Fibroblast of skin of back (primary cell): ENCODE measurements at places on chromosomes 2 and 18.

DNA sequence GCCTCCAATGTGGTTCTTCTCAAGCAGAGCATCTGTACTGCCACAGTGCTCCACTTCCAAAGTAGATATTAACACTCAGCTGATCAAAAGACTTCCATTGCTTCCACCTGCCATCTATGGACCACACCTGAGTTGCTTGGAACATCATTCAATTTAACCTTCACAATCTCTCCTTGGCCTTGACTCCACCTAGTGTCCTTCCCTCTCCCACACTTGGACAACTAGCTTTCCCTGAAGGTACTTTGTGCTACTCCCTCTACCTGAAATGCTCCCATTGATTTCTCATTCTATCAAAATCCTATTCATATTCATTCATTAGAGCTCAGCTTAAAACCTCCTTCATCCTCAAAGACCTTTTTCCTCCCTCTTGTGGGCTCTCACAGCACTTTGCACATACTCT lies 48.7 kb downstream of the SOWAHC start:
- no peak for DNase-seq

GRCh38 chr2:191204433-191204832 lies 40.8 kb upstream of the MYO1B start:
- no peak for DNase-seq

DNA sequence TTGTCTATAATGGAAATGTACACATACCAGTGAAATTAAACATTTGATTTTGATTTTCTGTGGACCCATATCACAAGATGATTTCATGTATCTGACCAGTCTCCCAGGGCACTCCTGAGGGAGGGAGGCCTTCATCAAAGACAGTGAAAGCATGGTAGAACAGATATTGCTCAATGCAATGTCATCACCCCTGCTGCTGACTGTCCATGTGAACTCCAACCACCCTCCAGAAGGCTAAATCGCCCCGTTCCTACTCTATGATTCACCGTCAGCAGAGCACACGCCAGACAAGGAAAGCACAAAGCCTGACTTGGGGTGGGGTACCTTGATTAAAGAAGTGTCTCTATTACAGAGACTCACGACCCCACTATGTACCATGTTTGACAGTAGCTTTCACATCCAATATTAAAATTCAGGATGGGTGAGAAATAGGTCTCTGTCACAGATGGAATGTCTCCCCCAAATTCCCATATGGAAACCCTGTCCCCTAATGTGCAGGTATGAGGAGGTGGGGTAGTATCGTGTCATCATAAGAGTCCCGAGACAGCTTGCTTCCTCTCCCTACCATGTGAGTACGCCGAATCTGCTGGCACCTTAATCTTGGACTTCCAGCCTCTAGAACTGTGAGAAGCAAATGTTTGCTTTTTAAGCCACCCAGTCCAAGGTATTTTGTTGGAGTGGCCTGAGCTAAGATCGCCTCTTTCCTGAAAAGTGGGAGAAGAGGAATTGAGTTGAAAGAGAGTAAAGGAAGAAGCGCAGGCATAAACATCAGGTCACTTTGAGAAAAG lies 42.4 kb downstream of the CYB5A start:
- DNase-seq, result peak; percentile 17

DNA sequence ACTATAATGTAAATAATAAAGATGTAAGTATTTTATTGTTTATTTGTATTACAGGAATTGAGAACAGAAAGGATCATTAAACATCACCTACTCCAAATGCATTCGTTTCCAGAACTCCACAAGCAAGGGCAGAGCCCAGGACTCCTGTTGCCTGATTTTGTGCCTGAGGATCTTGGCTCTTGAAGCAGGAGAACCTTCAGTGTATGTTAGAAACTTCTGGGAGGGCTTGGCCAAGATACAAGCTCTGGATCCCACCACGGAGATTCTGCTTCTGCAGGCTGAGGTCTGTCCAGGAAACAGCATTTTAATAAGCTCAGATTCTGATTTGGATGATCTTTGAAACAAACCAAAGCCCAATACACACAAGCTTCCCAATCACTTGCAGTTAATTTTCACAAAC lies 142.4 kb upstream of the SOX11 start:
- no peak for DNase-seq

GRCh38 chr2:151670346-151670745 lies 63.9 kb downstream of the NEB start:
- no peak for DNase-seq

DNA sequence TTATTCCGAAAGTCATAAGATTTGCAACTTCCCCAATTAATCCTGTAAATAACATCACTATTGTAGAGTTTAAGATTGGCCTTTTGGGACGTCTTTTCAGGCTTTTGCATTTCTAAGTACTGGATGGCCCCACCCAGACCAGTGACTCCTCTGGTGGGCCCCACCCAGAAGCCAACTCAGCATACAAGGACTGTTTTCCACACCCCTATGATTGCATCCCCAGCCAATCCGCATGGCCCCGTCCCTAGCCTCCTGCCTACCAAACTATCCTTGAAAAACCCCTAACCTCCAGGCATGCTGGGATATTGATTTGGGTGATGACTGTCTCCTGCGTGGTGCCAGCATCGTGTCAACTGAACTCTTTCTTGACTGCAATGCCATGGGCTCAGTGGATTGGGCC lies 24.5 kb upstream of the TGIF1 start:
- no peak for DNase-seq

DNA sequence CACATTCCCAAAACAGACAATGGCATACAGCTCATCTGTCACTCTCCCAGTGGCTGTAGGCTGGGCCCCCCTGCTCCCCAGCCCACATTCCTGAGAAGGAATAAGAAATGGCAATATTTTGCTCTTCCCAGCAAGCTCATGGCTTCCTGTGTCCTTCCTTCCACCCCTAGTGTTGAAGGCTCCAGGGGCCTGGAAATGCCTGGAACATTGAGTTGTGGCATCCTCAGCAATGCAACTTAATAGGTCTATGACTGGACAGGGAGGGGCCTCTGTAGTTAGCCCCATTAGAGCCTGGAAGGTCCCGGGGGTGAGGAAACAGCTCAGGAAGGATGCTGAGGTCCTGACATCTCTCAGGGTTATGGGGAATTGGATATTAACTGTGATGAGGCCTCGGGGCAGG lies 3.3 kb downstream of the KIF3C start:
- DNase-seq, result peak; percentile 56

GRCh38 chr2:239165206-239165831 lies 235.5 kb downstream of the HDAC4 start:
- no peak for DNase-seq

DNA sequence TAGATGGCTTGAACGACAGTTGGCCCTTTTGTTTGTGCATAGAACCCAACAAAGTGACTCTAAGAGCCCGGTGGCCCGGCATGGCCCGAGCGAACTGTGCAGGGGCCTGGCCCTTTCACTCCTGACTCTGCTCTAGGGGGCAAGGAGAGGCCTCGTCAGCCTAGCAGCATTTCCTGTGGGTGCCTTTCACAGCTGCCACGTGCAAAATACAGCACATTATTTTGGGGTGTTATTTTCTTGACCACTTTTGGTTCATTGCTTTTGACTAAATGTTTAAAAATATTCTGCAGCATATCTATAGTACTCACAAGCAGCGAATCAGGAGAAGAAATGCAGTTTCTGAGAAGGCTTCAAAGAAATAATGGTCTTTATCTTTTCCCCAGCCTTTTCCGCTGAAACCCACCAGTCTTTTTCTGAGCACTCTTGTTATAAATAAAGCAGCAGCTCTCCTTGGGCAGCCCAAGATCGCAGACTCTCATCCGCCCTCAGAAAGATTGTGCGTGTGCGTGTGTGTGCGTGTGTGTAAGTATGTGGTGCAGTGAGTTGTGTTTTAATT lies 31.3 kb downstream of the DGKD start:
- no peak for DNase-seq

GRCh38 chr2:43038034-43038695 lies 188.2 kb downstream of the ZFP36L2 start:
- no peak for DNase-seq

DNA sequence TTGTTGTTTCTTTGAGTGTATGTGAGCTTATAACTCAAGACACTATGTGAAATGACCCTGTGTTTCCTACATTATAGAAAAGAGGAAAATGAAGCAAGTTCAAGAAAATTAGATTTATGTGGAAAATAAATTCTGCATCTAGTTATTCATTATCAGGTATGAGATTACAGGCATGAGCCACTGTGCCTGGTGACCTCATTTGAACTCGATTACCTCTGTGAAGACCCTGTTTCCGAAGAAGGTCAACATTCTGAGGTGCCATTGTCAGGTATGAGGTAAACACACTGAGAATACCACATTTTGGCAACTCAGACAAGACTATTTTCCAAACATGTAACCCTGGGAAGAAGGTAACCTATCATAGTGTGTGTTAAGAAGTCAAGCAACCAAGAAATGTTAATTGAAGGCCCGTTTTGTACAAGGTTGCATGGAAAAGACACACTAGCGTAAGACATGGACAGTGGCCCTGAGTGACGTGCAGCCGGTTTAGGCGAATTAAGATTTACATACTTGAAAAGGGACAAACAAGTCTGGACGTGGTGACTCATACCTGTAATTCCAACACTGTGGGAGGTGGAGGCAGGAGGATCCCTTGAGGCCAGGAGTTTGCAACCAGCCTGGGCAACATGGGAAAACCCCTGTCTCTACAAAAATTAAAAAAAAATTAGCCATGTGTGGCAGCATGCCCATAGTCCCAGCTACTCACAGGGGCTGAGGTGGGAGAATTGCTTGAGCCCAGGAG lies 186.6 kb downstream of the NEDD4L start:
- DNase-seq, result peak; percentile 40

- DNase-seq, result no peak
Measured at GRCh38 chr18:78410094-78410786, 569.4 kb upstream of the SALL3 start.

GRCh38 chr18:35923939-35924684 lies 48.4 kb upstream of the RMP24 start:
- DNase-seq, result no peak

DNA sequence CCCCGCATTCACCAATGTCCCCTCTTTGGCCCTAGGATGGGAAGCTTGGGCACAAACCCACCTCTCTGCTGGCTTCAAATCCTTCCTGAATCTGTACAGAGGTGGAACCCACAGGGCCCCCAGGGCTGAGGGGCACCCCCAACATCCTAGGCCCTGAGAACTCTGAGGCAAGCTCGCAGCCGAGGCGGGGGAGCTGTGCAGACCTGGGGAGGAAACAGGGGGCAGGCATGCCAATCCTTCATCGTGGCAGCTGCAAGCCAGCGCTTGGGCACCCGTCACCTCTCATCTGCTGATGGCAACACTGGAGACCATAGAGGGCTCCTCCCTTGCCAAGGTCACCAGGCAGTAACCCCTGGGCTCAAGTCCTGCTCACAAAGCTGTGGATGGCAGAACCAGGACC lies 10.8 kb downstream of the ECEL1 start:
- no peak for DNase-seq

GRCh38 chr2:19982268-19982667 lies 7.6 kb downstream of the WDR35 start:
- DNase-seq, result peak; percentile 19
